ENCODE measurements at places on chromosomes 1 and 21.
A peak's percentile ranks its signal among the peaks of the same experiment; 100 is the strongest.

DNA sequence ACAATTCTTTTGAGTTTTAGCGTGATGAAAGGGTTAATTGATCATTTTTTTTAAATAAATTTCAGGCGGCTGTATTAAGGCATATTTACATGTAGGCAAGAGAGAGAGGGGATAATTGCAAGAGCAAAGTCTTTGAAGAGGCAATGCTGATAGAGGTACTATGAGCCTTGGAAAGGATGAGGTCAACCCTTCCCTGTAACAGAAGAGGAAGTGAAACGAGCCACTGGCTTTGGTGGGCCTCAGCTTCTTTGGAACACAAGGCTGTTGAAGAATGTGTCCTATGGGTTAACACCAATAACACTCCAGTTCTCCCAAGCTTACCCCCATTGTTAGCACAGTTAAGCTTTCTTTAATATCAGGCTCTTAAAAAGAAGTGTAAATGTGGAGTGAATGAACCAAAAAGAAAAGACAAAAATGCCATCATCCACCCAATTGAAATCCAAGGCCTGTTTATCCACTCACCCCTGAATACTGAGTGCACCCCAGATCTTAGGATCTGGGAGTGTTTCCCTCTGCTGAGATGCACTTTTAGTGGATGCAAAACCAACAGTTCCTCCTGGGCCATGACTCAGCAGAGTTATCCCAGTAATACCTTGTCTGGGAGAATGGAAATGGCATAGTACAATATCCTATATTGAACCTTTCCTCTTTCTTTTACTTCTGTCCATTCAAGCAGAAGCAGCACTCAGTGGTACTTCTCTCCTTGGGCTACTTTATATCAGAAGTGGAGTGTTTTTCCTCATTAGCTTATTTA is 216.4 kb downstream of the SLC44A5 start:
- no peak for DNase-seq

DNA sequence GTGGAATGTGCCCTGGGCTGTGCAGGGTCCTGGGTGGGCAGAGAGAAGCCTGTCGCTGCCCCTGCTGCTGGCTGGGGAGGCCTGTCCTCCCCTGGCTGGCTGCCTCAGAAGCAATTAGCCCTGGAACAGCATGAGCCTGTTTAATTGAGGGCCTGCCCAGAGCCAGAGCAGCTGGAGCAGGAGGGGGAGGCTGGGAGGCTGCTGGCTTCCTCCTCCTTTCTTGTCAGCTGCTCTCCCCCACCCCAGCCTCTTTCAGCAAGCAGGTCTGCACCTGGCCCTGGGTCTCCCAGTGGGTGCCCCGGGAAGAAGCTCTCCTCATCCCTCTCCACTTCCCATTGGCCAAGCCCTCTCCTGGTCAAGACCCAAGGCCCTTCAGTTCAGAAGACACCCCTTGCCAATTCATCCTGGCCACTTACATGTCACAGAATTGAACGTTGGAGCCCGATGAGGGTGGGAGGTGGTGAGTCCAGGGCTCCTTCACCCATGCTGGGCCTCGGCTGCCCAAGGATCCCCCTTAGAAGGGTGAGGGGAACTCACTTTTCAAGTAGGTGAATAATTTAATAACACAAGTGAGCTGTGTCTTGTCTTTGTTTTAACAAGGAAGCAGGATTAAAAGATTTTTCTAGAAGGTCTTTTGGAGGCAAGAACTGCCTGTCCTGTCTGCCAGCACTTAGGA is 13.2 kb downstream of the AMPD2 start:
- no peak for DNase-seq

DNA sequence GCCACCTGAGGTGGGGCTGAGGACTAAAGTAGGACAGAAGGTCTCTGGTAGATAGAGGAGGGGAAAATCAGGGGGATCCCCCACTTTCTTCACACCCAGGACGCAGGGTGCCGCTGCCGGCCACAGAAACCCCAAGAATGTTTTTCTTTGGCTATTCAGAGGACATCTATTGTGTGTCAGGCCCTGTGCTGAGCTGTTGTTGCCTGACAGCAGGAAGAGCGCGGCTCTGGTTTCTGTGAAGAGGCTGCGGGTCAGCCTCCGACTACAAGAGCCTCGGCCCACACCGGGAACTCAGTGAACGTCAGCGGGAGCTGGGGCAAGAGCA is 407 bp upstream of the PIGV start:
- DNase-seq = peak; percentile 81

- DNase-seq = no peak
Measured at GRCh38 chr1:152884085-152884484, 6.0 kb downstream of the SMCP start.

DNA sequence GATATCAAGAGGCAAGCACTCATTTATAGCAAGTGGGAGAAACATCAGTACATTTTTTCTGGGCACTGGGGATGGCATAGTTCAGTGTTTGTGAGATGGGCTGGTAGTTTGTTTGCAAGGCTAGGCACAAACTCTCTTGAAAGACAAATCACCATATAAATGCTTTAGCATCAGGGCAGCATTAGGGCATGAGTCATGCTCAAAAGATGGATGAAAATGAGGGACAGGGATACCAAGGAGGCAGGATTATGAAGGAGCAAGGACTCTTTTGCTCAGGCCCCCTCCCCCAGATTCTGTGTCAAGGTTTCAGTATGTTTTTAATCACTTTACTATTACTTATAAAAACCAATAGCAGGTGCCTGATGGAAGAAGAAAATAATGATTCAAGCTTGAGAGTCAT is 43.9 kb upstream of the CAMK1G start:
- no peak for DNase-seq

GRCh38 chr1:214685906-214686305 is 82.9 kb downstream of the CENPF start:
- no peak for DNase-seq

- DNase-seq = no peak
Measured at GRCh38 chr1:160863061-160863773, 530 bp upstream of the CD244 start.

DNA sequence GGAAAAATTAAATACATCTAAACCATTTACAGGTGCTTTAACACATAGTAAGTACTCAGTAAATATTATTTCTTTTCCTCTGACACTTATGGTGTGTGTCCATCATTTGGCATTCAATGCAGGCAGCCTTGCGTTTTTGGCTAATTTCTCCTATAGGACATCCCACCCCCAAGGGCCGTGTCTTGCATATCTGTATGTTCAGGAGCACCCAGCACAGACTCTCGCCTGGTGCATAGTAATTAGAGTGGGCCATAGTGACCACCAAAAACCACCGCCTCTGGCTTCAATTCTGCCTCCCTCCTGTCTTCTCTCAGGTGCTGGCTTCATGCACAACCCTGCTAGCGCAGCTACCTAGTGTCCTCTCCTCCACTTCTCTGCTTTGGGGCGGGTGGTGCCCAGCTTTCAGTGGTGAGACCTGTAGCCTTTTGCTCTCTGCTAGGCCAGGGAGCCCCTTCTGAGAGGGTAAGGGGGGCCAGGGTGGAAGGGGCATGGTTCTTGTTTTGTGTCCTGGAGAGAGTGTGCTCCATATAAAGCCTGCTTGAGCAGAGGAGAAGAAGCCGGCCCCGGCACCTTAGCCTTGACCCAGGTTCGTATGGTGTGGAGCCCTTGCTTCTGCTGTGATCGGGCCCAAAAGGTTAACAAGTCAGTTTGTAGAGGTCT is 33.4 kb downstream of the BATF3 start:
- no peak for DNase-seq

- no peak for DNase-seq
Measured at GRCh38 chr21:44800971-44801467, 601 bp downstream of the UBE2G2 start.

- DNase-seq = no peak
Measured at GRCh38 chr21:14584357-14585095, 38.4 kb upstream of the SAMSN1 start.

DNA sequence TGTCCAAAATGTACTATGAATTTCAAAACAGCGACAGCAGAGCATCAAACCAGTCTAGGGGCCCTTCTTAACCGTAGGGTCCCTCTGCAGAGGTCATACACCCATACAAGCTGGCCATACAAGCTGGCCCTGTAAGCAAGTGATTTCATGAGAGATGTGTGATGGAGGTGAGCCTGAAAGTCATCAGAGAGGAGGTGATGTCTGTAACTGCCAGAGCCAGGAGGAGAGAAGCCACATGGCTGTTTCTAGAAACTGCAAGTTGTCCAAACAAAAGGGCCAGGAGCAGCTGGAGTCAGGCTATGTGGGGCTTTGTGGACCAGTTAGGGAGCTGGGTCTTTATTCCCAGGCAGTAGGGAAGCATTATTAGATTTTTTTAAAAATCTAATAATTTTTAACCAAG is 14.8 kb upstream of the SERINC2 start:
- DNase-seq = no peak

GRCh38 chr1:94111879-94112278 is 9.1 kb downstream of the ABCA4 start:
- no peak for DNase-seq

- DNase-seq = no peak
Measured at GRCh38 chr1:8257621-8258020, 60.3 kb upstream of the SLC45A1 start.

DNA sequence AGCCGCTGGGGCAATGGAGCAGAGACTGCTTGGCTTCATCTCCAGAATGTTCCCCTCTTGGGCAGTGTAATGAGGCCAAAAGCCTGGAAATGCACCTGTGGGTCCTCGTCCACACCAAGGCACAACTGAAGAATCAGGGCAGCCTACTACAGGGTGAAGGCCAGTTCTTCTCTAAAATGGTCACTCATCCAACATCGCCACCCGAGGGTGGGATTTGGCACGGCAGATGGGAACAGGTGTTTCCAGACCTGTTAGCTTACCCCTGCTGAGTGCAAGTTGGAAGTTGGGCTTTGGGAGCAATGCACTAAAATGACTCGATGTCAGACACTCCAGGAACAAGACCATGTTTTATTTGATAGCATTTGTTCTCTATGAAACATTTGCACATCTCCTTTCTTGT is 543.7 kb downstream of the NPHP4 start:
- peak; percentile 13 for DNase-seq

DNA sequence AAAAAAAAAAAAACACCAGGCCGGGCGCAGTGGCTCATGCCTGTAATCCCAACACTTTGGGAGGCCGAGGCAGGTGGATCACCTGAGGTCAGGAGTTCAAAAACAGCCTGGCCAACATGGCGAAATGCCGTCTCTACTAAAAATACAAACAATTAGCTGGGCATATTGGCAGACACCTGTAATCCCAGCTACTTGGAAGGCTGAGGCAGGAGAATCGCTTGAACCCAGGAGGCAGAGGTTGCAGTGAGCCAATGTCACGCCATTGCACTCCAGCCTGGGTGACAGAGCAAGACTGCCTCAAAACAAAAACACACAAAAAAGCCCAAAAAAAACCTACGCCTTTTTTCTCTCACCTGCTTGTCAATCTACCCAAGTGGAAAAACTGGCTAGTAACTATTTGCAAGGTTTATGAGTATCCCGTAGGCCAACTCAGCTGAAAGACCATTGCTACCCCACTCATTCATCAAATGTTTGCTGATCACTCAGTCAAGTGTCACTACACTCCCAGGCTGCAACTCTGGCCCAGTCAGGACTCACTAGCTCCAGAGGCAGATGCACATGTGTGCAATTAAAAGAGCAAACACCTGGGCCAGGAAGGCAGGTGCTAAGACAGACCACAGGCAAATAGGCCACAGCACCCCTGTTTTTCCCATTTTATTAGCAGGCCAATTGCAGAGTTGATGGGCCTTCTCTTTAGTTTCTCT is 2.0 kb downstream of the CSRP1 start:
- no peak for DNase-seq

- DNase-seq = peak; percentile 90
Measured at GRCh38 chr1:211698161-211699026, 23.0 kb upstream of the NEK2 start.

- no peak for DNase-seq
Measured at GRCh38 chr1:159239551-159240220, 35.0 kb downstream of the ACKR1 start.

- no peak for DNase-seq
Measured at GRCh38 chr1:71364236-71364635, 283.4 kb upstream of the ZRANB2 start.

- DNase-seq = no peak
Measured at GRCh38 chr1:56404066-56404465, 175.3 kb downstream of the PLPP3 start.

DNA sequence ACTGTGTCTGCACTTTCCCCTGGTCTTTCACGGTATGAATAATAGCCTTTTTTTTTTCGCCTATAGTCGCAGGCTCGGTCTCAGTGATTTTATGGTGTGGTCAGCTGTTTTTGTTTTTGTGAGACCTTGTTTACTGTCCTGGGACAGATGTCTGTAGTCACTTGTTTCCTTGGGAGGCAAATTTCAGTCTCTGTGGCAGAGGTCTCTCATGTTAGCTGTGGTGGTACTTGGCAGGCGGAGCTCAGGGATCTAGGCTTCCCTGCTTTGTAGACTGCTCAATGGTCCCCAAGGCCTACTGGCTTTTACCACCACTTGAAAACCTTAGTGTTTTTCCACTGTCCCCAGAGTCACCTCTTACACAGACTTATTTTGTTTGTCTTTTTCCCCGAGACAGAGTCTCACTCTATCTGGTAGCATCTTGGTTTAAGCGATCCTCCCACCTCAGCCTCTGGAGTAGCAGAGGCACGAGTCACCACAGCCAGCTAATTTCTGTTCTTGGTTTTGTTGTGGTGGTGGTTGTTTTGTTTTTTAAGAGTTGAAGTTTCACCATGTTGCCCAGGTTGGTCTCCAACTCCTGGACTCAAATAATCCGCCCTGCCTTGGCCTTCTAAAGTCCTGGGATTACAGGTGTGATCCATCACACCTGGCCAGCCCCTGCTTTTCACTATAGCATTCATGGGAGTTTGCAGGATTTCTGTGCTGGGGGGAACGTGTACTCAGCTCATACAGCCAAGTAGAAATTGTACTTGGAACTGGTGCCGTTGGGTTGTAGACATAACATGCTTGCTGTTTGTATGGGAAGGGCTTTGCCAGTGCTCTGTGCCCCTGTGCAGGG is 10.3 kb downstream of the RNU1-2 start:
- no peak for DNase-seq

DNA sequence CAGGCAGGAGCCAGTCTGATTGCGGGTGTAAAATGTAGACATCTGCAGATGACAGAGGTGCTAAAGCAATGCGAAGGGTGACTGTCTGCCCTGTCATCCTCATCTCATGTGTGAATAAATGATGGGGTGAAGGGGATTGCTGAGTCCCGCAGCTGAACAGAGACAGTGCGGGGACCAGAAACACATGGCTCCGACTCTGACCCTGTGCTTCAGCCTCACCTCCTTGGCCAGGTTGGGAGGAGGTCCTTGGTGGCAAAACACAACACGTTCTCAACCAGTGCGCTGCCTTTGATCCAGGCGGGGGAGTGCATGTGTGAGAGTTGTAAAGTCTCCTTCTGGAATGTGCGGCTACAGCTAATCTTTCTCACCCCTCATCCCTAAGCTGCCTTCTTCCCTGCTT is 32.0 kb upstream of the TTC22 start:
- no peak for DNase-seq

DNA sequence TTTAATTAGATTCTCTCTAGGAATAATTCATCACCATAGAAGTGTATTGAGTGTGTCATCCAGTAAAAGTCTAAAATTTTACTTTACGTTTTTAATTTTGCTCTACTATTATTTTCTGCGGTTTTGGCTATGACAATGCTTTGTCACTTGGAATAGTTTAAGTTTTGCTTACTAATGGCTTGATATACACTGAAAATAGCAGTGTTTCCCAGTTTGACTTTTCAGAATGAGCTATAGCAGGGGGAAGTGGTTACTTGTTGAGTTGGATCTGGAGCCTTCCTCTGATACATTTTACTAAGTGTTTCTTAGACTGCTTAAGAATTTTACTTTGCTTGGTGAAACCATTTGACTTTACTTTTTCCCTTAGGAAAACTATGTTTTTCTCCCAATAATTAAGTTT is 5.0 kb downstream of the DNAJC16 start:
- no peak for DNase-seq

Measured in stimulated activated naive CD8-positive, alpha-beta T cell treated with anti-CD3 and anti-CD28 coated beads, Interleukin-15, Interleukin-2, amounts not matched to agents 100 U/mL and 50 U/mL, for 24 hours (primary cell).